NCI-H226 (cell line): ENCODE measurements at places on chromosomes 2 and 18.

GRCh38 chr18:2998644-2999043 lies 14.3 kb downstream of the LPIN2 start:
- no peak for DNase-seq

DNA sequence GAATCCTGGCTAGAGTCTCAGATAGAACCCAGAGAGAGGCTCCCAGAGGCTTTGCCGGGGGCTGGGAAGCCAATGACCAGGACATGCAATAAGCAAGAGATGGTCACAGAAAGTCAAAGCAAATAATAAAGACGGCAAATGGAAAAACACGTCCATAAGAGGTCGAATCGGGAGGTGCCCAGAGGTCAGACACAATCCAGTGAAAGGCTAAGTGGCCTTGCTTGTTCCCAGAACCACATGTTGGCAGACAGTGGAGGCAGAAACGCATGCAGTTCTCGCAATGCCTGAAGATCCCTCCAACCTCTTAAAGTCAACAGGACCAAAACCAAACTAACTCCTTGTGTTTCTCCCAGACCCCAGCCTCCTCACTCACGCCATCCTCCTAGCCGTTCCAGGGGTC lies 3.0 kb downstream of the CYB5A start:
- DNase-seq: no peak

DNA sequence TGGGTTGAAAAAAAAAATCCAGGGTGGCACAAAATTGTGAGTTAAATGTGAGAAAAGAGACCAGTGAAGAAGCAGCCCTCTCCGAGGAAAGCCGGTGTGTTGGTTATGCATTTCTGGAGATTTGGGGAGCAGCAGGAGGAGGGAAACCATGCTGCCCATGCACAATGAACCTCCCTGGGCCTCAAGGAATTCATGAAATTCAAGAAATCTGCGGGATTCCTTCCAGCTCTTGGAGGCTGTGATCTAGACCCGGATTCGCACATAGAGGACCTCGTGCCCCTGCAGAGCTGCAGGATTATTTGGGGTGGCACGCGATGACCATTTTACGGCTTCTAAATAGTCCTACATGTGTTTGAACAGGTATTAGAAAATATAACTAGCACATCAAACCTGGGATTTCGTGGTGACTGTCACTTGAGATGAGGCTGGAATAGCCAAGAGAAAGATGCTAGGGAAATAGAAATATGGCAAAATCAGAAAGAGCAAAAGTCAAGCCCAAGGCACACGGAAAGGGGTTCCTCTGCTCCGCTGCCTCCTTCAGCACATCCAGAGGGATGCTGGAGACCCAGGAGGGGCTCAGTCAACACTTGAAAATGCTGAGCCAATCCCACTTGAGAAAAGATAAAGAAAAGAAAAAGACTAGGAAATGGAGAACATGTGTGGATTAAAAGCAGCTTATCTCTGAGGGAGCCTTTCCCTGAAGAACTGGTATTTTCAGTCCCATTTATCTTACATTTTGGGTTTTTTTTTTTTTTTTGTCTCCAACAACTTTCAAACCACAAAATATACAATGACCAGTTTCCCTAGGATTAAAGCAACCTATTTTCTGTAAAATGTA lies 22.0 kb downstream of the KCTD1 start:
- DNase-seq: no peak

DNA sequence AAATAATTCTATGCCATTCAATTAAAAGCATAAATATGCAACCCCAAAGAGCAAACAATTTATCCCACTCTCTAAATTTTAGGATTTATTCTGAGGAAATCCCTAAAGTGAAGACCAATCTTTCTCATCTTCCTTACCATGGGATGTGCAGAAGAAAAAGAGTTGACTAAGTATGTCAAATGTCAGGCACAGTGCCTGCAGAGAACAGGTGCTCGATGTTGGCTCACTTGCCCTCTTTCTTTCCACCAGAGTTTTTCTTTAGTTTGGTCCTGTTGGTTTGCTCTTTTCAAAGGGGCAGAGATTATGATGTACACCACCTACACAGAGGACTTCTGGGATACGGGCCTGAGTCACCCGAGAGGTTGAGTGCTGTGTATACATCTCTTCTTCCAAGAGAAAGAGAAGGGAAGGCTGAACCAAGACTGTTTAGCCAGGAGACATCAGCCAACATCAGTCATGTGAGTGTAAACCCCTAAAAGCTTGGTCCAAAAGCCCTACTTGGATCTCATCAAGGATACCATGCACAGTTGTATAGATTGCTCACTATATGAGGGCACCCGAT lies 51.7 kb downstream of the SUMO1 start:
- no peak for DNase-seq

- DNase-seq: no peak
Observed at GRCh38 chr2:18901242-18901641, 311.9 kb upstream of the NT5C1B start.

- DNase-seq: no peak
Observed at GRCh38 chr2:100214265-100214971, 72.0 kb upstream of the AFF3 start.
